ENCODE measurements at places on chromosomes 11 and 22. TPM values are rescaled to one million over a fixed set of nuclear protein-coding genes. Genes with fewer than 3 reads are reported as not detected.
A peak's percentile ranks its signal among the peaks of the same experiment; 100 is the strongest.

Gene MISFA
- 0.79 TPM for polyA plus RNA-seq

Gene C11orf86
- polyA plus RNA-seq: not detected

Gene TIGD3
- polyA plus RNA-seq: not detected

Gene PRG2
- polyA plus RNA-seq: not detected

Gene KCNJ1
- polyA plus RNA-seq: not detected

Gene MMP8
- polyA plus RNA-seq: 0.02 TPM

Gene MS4A4A
- polyA plus RNA-seq: 46.4 TPM

Gene KCNQ1OT1
- polyA plus RNA-seq: 0.52 TPM

Gene GGTLC3
- polyA plus RNA-seq: not detected

Gene OR6T1
- not detected for polyA plus RNA-seq

DNA sequence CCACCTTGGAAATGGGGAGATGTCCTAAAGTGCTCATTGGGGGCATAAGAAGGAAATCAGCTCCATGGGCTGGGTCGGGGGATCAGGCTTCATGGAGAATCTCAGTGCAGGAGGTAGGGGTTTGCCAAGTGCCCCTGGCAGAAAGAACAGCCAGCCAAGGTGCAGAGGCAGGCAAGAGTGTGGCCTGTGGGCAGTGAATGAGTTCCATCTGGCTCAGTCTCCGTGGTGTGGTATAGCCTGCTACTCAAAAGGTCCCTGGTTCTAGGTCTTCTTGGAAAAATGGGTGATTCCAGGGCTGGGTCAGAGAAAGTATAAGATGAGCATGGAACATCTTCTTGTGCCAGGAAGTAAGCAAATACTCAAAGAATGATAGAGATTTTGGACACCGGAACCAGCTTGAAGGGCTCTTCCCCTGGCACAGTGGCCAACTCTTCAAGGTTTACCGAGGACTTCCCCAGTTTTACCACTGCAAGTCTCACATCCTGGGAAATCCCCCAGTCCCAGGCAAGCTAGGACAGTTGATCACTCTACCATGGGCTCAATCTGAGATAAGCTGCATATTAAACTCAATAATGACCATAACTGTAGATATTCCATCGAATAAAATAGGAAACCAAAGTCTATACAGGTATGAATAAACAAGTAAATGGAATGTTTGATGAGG, 10.6 kb upstream of the ARAP1 start:
- H3K4me3 ChIP-seq: no peak overlapping the region
- H3K27ac ChIP-seq: no peak overlapping the region
- peaks cover 5% of the 10 kb centered on the region for H3K4me1 ChIP-seq
- H3K36me3 ChIP-seq: no peaks in the 10 kb centered on the region
- H3K27me3 ChIP-seq: no peaks in the 10 kb centered on the region

DNA sequence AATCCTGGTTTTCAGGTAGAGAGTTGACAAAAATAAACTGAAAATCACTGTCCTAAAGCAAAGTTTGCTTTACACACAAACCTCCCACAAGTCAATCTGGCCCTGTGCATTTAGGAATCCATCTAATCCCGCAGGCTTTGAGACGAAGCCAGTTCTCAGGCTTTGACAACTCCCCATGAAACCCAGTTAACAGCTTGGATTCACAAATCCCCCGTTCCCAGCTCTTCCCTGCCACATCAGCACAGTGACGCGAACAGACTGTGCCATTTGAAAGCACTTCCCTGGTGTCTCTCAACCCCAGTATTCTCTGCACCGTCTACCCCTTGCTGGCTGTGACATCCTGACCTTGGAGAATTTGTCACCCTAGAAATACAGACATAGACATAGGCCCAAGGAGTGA, 117.8 kb downstream of the OPCML start:
- no peak for DNase-seq
- no peaks in the 10 kb centered on the region for H3K4me1 ChIP-seq
- H3K36me3 ChIP-seq: no peaks in the 10 kb centered on the region
- H3K27ac ChIP-seq: no peak overlapping the region
- no peaks in the 10 kb centered on the region for H3K27me3 ChIP-seq
- H3K4me3 ChIP-seq: no peak overlapping the region

- H3K27ac ChIP-seq: peak overlapping the region; percentile 72
- H3K27me3 ChIP-seq: no peaks in the 10 kb centered on the region
- peaks cover 21% of the 10 kb centered on the region for H3K4me1 ChIP-seq
- no peaks in the 10 kb centered on the region for H3K36me3 ChIP-seq
Observed at GRCh38 chr11:8826901-8827560, 84.0 kb upstream of the AKIP1 start.

GRCh38 chr11:3359092-3359824, 19.7 kb downstream of the ZNF195 start:
- H3K27me3 ChIP-seq: no peaks in the 10 kb centered on the region
- no peak overlapping the region for H3K27ac ChIP-seq
- H3K4me3 ChIP-seq: no peak overlapping the region
- no peak for DNase-seq
- no peaks in the 10 kb centered on the region for H3K4me1 ChIP-seq
- no peaks in the 10 kb centered on the region for H3K36me3 ChIP-seq

- no peak for DNase-seq
- H3K27ac ChIP-seq: peak overlapping the region; percentile 17
- H3K4me3 ChIP-seq: peak overlapping the region; percentile 59
- H3K27me3 ChIP-seq: no peaks in the 10 kb centered on the region
- peaks cover 12% of the 10 kb centered on the region for H3K4me1 ChIP-seq
- H3K36me3 ChIP-seq: no peaks in the 10 kb centered on the region
Observed at GRCh38 chr11:64876835-64877341, 1.5 kb downstream of the EHD1 start.

- H3K27ac ChIP-seq: no peak overlapping the region
- DNase-seq: no peak
- no peaks in the 10 kb centered on the region for H3K36me3 ChIP-seq
- H3K4me1 ChIP-seq: no peaks in the 10 kb centered on the region
Observed at GRCh38 chr11:69300120-69301060, 6.4 kb downstream of the MYEOV start.

Data from ovary (tissue), 10 donors.